ENCODE measurements at places on chromosomes 1 and 21.

DNA sequence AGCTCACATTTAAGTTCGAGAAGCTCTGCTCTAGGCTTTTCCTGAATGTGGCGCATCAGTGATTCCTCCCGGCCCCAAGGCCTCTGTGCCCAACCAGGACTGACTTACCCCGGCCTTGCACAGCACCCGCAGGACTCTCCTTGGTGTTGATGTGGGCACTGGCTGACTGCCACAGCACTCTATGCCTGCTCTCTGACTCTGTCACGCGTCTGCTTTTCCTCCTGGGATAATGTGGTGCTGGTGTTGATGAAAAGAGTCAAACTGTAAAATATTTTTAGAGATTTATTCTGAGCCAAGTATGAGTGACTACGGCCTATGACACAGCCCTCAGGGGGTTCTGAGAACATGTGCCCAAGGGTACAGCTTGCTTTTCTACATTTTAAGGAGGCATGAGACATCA lies 15.5 kb upstream of the SLC2A5 start:
- no peak for DNase-seq

- no peak for DNase-seq
Measured at GRCh38 chr1:239053279-239053678, 333.1 kb upstream of the CHRM3 start.

DNA sequence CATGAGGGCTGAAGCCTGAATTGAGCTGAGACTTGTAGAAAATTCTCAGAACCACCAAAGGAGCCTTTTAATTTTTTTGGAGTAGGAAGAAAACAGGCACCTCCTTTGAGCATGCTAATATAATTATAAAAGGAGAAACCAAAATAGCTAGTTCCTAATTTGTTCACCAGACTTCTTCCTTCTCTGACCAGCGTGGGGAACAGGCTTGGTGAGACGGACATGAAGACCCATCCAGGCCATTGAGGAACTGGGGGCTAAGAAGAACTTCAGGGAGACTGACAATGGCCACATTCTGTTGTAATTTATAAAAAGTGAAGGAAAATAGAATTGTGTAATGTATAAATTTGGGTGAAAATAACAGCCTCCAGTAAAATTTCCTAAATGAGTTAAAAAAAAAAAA lies 62.6 kb downstream of the MAN1C1 start:
- no peak for DNase-seq

DNA sequence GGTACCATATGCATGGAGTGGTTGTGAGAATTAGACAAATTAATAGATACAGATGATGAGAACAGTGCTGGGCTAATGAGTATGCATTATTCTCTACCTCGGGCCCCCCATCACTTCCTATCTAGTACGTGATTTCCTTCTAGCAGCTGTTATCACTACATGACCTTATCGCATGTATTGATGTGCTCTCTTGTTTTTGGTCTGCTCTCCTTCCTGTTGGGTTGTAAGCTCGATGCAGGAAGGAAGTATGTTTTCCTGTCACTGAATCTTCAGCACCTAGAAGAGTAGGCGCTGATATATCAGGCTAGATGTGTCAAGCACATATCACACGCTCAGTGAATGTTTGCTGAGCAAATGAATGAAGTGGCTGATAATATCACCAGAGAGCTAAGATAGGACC lies 43.9 kb upstream of the IFNAR2 start:
- DNase-seq, result no peak

- no peak for DNase-seq
Measured at GRCh38 chr1:81873946-81874345, 73.2 kb downstream of the ADGRL2 start.

All from activated T-cell treated with anti-CD3 and anti-CD28 coated beads, Interleukin-2, amount 50 U/mL, for 72 hours (primary cell).